ENCODE measurements at places on chromosomes 6 and 20.
A peak's percentile ranks its signal among the peaks of the same experiment; 100 is the strongest.

GRCh38 chr20:10453241-10453640, 18.1 kb downstream of the SLX4IP start:
- DNase-seq = no peak

DNA sequence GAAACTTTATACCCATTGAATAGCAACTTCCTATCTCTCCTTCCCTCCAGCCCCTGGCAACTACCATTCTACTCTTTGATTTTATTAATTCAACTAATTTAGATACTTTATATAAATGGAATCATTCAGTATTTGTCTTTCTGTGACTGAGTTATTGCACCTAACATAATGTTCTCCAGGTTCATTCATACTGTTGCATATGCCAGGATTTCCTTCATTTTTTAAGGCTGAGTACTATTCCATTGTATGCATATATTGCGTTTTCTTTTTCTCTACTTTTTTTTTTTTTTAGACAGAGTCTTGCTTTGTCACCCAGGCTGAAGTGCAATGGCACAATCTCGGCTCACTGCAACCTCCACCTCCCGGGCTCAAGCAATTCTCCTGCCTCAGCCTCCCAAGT, 49.5 kb upstream of the BEND6 start:
- DNase-seq = no peak

DNA sequence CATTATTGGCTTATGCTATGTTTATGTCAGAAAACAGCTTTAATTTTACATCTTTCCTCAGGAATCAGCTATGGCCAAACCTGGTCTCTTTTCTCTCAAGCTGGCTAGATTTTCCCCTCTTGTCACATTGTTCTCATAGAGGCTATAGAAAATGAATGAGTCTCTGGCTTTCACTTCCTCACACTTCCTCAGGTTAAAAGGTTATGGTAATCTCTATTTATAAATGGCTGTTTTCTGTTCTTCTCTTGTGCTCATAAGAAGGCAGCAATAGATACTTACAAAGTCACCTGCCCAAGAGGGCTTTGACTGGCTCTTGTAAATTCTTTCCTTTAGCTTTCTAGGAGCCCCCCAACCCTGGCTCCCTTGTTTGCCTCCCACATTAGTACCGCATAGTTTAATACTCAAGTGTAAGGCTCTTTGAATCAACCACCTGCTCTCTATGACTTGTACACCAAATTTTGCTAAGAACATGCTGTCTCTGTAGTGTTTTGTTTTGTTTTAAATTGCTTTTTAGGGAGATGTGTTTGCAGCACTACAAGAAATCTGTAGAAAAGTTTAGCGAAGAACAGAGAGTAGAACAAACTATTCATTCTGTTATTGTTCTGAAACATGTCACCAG, 897.4 kb upstream of the CITED2 start:
- no peak for DNase-seq

DNA sequence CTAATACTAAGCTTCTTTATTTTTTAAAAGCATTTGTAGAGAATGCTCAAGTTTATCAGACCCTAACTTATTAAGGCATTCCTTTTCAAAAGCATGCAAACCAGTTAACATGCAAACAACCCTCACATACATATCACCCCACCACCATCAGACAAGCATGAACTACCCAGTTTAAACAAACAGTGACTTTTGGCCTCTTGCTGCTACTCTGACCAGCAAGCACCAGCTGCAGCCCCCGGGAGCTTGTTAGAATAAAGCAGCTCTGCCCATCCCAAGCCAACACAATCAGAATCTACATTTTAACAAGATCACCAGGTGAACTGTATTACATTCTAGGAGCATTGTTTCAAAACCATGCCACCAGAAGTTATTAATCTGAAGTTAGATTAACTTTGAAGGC, 5.9 kb upstream of the NUP153 start:
- DNase-seq = no peak

DNA sequence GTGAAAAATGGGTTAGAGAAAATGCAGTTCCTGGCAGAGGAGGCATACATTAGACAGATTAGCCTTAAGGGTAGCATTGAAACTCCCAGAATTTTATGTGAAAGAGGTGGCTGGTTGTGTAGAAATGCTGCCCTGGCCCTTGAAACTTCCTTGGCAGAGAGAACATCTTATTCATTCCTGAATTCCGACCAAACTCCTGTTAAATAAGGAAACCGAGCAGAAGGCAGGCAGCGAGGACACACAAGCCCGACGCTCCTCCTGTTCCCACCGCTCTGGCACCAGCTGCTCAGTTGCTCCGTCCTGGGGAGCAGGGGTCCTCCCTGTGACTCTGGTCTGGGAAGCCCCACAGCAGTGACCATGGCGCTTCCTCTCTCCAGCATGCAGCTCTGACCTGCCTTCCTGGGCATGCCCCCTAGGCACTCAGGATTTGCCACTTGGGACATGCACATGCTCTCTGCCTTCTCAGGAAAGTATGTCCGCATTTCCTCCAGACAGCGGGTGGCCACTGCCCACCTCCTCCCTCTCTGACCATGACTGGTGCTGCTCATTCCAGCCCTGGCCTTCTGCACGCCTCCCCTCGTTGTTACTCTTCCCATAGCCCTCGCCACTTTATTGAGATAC, 35.2 kb upstream of the CLDN20 start:
- no peak for DNase-seq

DNA sequence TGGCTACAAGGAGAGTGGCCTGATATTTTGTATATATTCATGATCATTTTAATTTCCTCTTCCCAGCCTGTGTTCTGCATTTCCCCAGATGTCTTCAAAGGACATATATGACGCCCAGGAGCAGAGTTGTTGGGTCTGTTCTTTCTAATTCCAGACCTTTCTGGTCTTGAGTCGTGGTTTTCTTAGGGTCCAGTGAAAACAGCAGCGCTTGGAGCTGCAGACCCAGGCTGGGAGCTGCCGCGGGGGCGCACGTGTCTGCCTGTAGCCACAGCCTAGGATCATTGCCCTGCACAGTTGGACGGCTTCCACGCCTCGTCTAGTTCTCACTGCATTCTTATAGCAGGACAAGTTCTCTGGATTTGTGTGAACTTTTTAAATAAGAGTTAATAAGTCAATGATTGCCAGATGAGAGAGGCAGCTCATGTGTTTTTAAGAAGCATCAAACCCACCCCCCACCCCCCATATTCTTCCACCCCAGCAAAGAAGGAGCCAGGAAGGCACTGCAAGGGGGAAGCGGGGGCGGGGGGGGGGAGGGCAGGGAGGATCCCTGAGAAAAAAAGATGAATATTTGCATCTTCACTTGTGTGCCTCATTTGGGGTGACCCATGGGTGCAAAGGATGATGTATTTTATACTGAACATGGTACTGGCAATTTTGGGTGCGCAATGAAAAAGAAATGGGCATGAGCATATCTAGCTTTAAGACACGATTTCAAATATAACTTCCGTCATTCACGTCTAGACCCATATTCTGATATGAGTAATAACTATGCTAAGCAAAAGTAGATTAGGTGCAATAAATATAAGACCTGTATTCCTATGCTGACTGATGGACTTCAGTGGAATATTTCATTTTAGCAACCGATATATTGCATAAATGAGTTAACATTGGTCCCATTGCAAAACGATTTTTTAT, 160.0 kb downstream of the TBXT start:
- DNase-seq = no peak

DNA sequence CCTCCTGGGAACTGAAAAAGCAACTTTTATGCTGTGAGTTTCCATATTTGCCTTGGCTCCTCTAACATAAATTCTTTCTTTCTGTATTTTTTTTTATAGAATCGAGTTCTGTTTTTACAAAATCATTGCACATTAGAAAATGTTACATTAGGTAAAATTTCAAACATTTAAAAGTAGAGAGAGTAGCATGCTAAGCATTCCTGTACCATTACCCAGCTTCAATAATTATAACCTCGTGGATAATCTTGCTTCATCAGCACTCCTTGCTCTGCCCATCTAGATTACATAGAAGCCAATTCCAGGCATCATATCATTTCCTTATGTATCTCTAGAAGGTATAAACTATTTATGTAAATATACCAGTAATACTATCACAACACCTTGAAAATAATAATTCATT, 15.4 kb upstream of the FBXO30 start:
- no peak for DNase-seq

GRCh38 chr6:35599761-35600658, 87.3 kb upstream of the TULP1 start:
- DNase-seq = no peak

DNA sequence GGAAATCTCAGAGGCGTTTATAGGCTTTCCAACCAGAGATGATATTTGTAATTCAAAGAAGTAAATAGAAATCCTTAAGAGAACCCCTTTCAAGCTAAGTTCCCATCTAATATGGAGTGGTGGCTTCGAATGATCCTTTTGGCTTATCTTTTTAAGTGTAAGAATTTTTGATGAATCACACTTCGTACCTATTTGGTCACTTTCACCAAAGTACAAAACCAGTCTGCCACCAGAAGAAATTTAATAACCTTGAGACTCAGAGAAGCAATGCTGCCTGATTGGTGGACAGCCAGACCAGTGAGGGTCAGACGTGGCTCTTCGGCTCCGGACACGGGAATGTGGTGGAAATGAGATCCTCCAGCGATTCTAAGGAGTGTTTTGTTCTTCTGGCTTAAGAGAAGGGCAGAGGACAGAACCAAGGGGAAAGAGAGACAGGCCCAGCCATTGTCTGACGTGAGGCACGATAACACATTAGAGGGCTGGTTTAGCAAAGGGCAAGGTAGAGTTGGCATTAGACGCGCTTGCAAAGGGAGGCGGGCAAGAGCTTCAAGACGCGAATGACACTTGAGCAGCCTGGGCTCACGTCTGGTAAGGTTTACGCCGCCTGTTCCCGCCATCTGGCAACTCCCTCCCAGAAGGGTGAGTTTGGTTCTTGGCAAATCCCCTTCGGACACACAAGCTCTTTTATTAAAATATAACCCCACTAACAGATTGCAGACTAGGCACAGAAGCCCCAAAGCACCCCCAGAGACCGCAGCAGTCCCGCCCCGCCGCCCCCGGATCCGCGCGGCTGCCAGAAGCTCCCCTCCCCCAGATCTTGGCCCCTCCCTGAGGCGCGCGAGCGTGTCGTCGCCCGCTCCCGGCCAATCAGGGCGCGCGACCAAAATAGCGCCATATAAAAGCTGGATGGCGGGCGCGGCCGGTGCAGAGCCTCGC, 50.0 kb upstream of the EZR start:
- DNase-seq = peak; percentile 97

DNA sequence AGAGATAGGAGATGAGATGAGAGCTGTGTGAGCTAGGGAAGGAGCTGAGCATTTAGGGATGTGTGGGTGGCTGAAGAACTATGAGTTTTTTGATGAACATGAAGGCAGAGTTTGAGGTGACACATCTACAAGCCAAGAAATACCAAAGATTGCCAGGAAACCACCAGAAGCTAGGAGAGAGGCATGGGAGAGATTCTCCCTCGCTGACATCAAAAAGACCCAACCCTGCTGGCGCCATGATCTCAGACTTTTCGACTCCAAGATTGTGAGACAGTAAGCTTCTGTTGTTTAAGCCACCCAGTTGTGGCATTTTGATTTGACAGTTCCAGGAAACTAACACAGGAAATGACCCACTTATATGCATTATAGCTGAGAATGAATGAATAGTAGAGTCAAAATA, 790.9 kb downstream of the TFAP2A start:
- DNase-seq = no peak

- DNase-seq = no peak
Observed at GRCh38 chr20:24341781-24342180, 127.6 kb upstream of the SYNDIG1 start.

GRCh38 chr6:142482249-142482648, 180.4 kb downstream of the ADGRG6 start:
- no peak for DNase-seq

DNA sequence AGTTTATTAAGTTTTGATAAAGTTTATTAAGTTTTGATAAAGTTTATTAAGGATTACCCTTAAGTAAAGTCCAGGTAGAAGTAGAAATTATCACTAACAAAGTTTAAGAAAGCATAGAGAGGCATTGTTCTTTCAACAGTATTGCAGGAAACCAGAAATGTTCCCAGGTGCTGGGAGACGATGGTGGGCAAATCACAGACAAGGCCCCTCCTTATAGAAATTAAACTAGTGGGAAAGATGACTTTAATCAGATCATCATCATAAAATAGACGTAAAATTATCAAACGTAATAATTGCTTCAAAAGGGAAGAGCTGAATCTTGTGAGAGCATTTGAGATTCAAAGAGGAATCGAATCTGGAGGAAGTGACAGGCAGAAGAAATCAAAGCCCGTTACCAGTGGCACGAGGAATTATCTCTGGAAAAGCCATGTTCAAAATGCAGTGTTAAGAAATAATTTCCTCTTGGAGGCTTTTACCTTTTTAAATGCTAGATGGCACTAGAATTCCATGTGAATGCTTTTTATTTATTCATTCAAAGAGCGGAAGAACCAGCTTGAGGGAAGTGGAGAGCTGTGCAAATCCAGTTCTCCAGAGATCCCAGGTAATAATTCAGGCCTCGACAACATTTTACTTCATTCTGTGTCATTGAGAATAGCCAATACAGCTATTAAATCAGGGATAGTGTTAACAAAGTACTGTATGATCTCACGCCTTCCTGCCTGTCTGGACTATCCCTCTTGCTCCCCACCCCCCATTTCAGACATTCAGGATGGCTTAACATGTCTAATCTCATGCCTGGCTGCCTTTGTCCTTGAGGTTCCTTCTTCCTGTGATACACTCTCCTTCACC, 1.0 kb upstream of the APMAP start:
- no peak for DNase-seq

DNA sequence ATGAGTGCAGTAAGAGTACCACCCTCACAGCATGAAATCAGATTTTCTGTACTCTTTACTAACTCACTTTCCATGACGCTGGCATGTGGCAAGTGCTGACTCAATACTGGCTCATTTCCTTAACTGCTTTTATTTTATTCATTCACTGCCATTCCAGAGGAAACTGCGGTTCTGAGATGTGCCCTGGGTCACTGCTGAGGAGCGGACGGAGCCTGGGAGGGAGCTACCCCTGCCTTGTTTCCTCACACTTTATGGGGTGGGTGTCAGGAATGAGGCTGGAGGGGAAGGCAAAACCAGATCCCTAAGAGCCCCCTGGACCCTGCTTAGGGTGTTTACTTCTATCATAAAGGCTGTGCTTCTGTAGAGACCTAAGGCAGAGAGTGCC, 14.4 kb downstream of the NT5E start:
- peak; percentile 33 for DNase-seq

DNA sequence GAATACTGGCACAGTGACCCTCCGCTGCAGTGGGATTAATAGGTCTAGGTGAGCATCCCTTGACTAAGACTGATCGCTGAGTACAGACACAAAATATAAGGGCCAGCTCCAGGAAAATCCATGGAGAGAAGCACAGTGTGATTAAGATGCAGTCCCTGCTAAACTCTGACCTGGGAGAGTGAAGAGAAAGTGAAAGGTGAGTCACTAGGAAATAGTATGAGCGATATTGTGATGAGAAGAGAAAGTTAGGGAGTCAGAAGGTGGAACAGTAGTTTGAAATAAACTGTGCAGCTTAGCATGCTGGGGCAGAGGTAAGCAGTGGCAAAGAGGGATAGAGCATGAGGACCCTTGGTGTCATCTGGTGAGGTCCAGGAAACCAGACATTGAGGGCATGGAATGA, 278.6 kb upstream of the MAP3K7 start:
- DNase-seq = no peak

Measured in stimulated activated CD4-positive, alpha-beta T cell treated with anti-CD3 and anti-CD28 coated beads, Interleukin-4, amount 100 ng/mL, for 4 hours (primary cell).